ENCODE measurements at places on chromosomes 4 and X. TPM values are rescaled to one million over a fixed set of nuclear protein-coding genes. Genes with fewer than 3 reads are reported as not detected.

GRCh38 chr4:10182446-10183424, 66.1 kb upstream of the WDR1 start:
- H3K4me1 ChIP-seq, result no peaks in the 10 kb centered on the region
- no peak for DNase-seq
- no peaks in the 10 kb centered on the region for H3K27me3 ChIP-seq
- H3K4me3 ChIP-seq, result no peak overlapping the region
- no peaks in the 10 kb centered on the region for H3K36me3 ChIP-seq

KIT gene
- 4.2 TPM for total RNA-seq

DNA sequence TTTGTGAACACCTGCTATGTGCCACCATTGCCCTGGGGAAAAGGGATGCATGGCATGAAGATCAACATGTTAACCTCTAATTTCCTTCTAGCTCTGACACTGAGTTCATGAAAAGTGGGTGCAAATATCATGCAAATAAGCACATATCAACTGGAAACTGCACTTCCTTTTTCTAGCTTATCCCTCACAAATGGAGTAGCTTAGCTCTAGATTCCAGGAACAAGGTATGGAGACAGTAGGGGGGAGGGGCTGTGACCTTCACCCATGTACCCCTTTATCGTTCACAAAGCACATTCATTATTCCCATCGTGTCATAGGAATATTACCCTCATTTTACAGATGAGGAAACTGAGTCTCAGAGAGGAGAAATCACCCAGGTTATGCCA, 37.4 kb downstream of the STARD8 start:
- no peak for DNase-seq
- H3K4me3 ChIP-seq, result no peak overlapping the region
- no peaks in the 10 kb centered on the region for H3K27me3 ChIP-seq
- no peaks in the 10 kb centered on the region for H3K4me1 ChIP-seq
- no peaks in the 10 kb centered on the region for H3K36me3 ChIP-seq
- H3K27ac ChIP-seq, result no peak overlapping the region

GRCh38 chr4:13092702-13093101, 391.4 kb downstream of the RAB28 start:
- no peaks in the 10 kb centered on the region for H3K36me3 ChIP-seq
- H3K27me3 ChIP-seq, result no peaks in the 10 kb centered on the region
- DNase-seq, result no peak
- H3K4me1 ChIP-seq, result no peaks in the 10 kb centered on the region

GRCh38 chrX:74557378-74557777, 57.0 kb downstream of the RLIM start:
- no peaks in the 10 kb centered on the region for H3K4me1 ChIP-seq
- no peak for DNase-seq
- H3K36me3 ChIP-seq, result no peaks in the 10 kb centered on the region
- no peak overlapping the region for H3K4me3 ChIP-seq
- no peaks in the 10 kb centered on the region for H3K27me3 ChIP-seq

GRCh38 chr4:155179216-155179615, 29.2 kb upstream of the NPY2R start:
- no peaks in the 10 kb centered on the region for H3K36me3 ChIP-seq
- H3K4me3 ChIP-seq, result no peak overlapping the region
- no peak for DNase-seq
- H3K27me3 ChIP-seq, result no peaks in the 10 kb centered on the region
- H3K27ac ChIP-seq, result no peak overlapping the region

TBC1D8B gene
- 10.0 TPM for total RNA-seq

DNA sequence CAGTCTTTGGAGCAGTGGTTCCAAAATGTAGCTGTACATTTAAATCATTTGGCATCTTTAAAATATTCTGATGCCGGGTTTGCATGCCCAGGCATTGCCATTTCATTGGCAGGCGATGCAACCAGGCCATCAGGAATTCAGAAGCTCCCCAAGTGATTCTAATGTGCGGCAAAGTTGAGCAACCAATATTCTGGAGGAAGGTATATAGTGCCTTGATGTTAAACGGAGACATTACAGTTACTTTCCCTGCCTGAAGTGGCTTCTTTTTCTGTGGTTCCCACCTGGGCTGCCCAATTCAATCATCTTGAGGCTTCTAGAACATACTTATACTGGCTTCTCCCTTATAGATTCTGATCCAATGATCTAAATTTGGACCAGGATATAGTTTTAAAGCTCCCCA, 68.7 kb upstream of the PGM2 start:
- H3K27ac ChIP-seq, result no peak overlapping the region
- H3K27me3 ChIP-seq, result no peaks in the 10 kb centered on the region
- H3K4me3 ChIP-seq, result no peak overlapping the region
- no peaks in the 10 kb centered on the region for H3K36me3 ChIP-seq
- H3K4me1 ChIP-seq, result no peaks in the 10 kb centered on the region
- DNase-seq, result peak; percentile 16

SPATA4 gene
- 0.68 TPM for total RNA-seq

CNKSR2 gene
- 6.8 TPM for total RNA-seq

SSX4 gene
- total RNA-seq, result not detected

DNA sequence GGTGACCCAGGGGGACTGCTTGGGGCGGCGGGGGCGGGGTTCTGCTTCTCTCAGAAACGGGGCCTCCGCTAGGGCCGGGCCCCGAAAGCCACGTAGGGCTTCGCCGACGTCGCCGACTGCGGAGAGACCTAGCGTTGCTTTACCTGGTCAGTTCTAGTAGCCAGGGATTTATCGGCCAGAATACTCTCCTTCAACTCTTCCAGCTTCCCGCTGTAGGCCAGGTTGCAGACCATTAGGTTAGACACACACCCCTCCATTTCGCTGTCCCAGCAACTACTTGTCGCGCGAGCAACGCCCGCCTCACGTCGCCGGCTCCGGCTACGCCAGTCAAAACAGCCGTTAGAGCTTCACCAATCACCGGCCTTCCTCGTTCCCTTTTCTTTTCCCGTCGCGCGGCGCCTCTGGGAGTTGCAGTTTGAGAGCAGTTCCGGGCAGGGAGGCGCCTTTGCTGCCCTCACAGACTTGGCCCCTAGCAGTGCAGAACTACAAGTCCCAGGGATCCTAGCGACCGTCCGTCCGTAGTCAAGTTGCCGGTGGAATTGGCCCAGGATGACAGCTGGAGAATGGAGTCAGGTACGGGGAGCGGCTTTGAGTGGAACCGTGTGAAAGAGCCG, at the start of the genes ATG4A and PSMD10:
Gene ATG4A, plus strand, starts transcription at position 515 of the 614 bp plus-strand sequence. Its CDS starts 49 bp downstream, at position 564.
Gene PSMD10, minus strand, starts transcription at position 279 of the 614 bp plus-strand sequence. Its CDS starts 22 bp downstream, at position 257.
- peak within 1 kb of the TSS; percentile 52 for H3K4me3 ChIP-seq
- H3K27me3 ChIP-seq, result no peaks in the 10 kb centered on the region
- peak within 1 kb of the TSS; percentile 79 for H3K27ac ChIP-seq
- no peaks in the 10 kb centered on the region for H3K4me1 ChIP-seq
- H3K36me3 ChIP-seq, result no peaks in the 10 kb centered on the region
- peak; percentile 93 for DNase-seq

- H3K36me3 ChIP-seq, result no peaks in the 10 kb centered on the region
- DNase-seq, result no peak
- H3K27ac ChIP-seq, result no peak overlapping the region
- no peak overlapping the region for H3K4me3 ChIP-seq
These were observed 386.0 kb downstream of the TLL1 start for GRCh38 chr4:166259081-166259480.

SPANXD gene
- not detected for total RNA-seq

STK32B gene
- total RNA-seq, result 7.3 TPM

GRCh38 chrX:78387364-78387763, 60.0 kb upstream of the CYSLTR1 start:
- no peaks in the 10 kb centered on the region for H3K36me3 ChIP-seq
- H3K4me3 ChIP-seq, result no peak overlapping the region
- no peaks in the 10 kb centered on the region for H3K4me1 ChIP-seq
- H3K27me3 ChIP-seq, result no peaks in the 10 kb centered on the region
- no peak overlapping the region for H3K27ac ChIP-seq
- no peak for DNase-seq

ZRSR2 gene
- total RNA-seq, result 2.9 TPM

- H3K4me3 ChIP-seq, result no peak overlapping the region
- no peaks in the 10 kb centered on the region for H3K36me3 ChIP-seq
- H3K4me1 ChIP-seq, result no peaks in the 10 kb centered on the region
- H3K27ac ChIP-seq, result no peak overlapping the region
- no peaks in the 10 kb centered on the region for H3K27me3 ChIP-seq
These were observed 7.3 kb downstream of the ZNF280C start for GRCh38 chrX:130261296-130261893.

SORCS2 gene
- 4.4 TPM for total RNA-seq

DNA sequence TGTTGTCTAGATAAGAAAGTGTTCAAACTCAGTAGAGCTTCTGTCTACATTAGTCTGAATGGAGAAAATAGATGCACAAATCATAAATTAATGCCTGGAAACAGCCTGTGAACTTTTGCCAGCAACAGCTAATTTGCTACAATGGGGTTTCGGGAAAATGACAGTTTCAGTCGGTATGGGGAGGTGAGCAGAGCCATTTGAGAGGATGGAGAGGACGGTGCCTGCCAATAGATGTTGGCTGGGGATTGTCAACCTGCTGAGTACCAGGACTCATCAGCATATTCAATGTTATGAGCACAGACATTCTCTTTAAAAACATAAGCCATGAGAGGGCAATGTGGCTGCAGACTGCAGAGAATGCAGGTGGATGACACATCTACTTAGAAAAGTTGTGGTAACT, 230.3 kb upstream of the PCDH18 start:
- no peak overlapping the region for H3K27ac ChIP-seq
- no peaks in the 10 kb centered on the region for H3K36me3 ChIP-seq
- H3K4me1 ChIP-seq, result no peaks in the 10 kb centered on the region
- DNase-seq, result no peak
- H3K4me3 ChIP-seq, result no peak overlapping the region

- H3K27ac ChIP-seq, result no peak overlapping the region
- no peak overlapping the region for H3K4me3 ChIP-seq
- no peaks in the 10 kb centered on the region for H3K4me1 ChIP-seq
- DNase-seq, result no peak
These were observed 315.5 kb downstream of the BCOR start for GRCh38 chrX:39782276-39782675.

DNA sequence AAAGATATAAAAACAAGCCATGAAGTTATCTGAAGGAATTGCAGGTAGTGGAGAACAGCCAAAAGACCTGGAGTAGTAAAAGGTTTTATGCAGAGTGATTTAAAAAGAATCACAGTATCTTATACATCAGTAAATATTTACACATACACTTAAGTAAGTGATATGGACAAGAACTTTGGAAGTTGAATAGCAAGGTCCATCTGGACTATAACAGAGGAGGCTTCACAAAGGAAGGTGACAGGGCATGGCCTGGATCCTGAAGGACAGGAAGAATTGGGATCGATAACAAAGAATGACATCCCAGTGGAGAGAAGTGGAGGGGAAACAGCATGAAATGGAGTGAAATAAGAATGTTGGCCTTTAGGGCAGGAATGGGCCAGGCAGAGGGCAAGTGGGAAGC, 46.2 kb downstream of the TET2 start:
- no peaks in the 10 kb centered on the region for H3K36me3 ChIP-seq
- H3K27ac ChIP-seq, result no peak overlapping the region
- H3K4me1 ChIP-seq, result no peaks in the 10 kb centered on the region
- H3K27me3 ChIP-seq, result no peaks in the 10 kb centered on the region

GRCh38 chrX:82218361-82218760, 1016.5 kb downstream of the SH3BGRL start:
- DNase-seq, result peak; percentile 4
- H3K4me1 ChIP-seq, result no peaks in the 10 kb centered on the region
- no peaks in the 10 kb centered on the region for H3K27me3 ChIP-seq
- no peaks in the 10 kb centered on the region for H3K36me3 ChIP-seq
- H3K4me3 ChIP-seq, result no peak overlapping the region

DNA sequence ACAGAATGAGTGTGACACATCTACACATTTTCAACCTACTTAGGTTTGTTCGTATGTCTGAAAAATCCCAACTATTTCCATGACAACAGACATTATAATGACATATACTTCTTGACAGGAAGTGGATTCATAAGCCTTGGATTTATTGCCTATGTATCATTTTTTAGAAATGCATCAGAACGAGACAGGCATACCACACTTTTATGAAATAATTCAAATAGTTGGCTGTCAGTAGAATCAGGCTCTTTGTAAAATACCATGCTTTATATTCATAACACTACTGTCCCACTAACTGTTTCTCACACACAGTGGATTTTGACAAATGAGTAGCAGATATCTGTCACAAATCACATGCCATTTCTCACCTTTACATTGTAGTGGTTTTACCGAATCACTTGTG, 173.2 kb downstream of the BEND2 start:
- no peaks in the 10 kb centered on the region for H3K27me3 ChIP-seq
- H3K4me3 ChIP-seq, result no peak overlapping the region
- no peaks in the 10 kb centered on the region for H3K4me1 ChIP-seq

DNA sequence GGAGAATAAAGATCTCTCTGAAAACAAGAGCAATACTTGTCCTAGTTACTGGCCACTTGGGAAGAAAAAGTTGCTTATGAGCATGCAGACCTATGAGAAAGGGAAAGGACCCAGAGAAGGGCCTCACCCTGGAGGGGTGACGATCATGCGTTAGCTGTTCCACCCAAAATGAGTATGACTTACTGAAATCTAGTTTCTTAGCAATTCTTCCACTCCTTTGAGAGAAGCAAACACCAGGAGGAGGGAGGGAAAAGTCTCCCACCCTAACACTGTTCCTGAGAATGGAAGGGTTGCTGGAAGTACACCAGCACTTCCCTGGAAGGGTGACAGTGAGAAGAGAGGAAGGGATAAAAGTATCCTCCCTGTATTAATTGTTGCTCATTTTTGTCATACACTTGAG, 107.9 kb downstream of the ADGRL3 start:
- DNase-seq, result no peak
- no peaks in the 10 kb centered on the region for H3K4me1 ChIP-seq
- H3K27ac ChIP-seq, result no peak overlapping the region
- H3K36me3 ChIP-seq, result no peaks in the 10 kb centered on the region
- no peaks in the 10 kb centered on the region for H3K27me3 ChIP-seq

FOXO4 gene
- 74.0 TPM for total RNA-seq

FABP2 gene
- total RNA-seq, result not detected

DNA sequence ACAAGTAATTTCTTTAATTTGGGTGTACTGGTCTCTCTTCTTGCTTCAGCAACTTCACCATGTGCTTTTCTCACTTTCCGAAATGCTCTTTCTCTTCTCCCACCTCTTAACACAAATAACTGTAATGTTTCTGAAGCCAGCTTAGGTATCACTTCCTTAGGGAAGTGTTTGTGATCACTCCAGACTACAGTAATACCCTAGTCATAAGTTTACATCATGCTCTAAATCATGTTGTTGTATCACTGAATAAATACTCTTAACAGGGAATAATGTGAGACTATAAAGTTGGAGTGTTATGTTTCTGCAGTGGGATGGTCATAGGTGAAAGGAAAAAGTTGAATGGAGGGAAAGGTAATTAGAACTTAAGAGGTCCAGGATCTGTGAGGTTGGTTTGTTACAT, 712.3 kb downstream of the C4orf33 start:
- no peak for DNase-seq
- no peaks in the 10 kb centered on the region for H3K36me3 ChIP-seq
- H3K4me3 ChIP-seq, result no peak overlapping the region
- no peak overlapping the region for H3K27ac ChIP-seq
- no peaks in the 10 kb centered on the region for H3K27me3 ChIP-seq
